GM12891 (cell line): ENCODE measurements at places on chromosomes 13 and 19.
A peak's percentile ranks its signal among the peaks of the same experiment; 100 is the strongest.

GRCh38 chr13:32007494-32007893, 24.1 kb upstream of the FRY start:
- DNase-seq, result no peak

- DNase-seq, result no peak
Observed at GRCh38 chr19:48283908-48284307, 14.0 kb downstream of the ZNF114 start.

GRCh38 chr13:104592127-104592526, 1525.9 kb upstream of the SLC10A2 start:
- no peak for DNase-seq

DNA sequence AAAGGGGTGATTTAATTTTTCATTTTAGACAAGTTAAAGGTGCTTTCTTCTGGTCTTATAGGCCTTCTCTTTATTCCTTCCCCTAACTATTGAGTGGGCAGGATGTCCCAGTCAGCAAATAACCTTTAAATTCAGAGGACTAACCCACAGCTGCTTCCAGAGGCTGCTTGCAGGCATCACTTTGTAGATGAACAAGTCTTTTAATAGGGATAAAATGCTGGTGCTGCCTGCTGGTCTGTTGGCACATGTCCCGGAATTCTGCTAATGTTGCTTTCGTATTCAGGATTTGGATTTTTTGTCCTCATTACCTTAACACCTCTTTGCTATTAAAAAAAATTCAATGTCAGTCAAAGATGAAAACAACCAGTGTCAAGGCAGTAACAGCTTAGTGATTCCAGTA, 132.7 kb upstream of the KL start:
- no peak for DNase-seq

DNA sequence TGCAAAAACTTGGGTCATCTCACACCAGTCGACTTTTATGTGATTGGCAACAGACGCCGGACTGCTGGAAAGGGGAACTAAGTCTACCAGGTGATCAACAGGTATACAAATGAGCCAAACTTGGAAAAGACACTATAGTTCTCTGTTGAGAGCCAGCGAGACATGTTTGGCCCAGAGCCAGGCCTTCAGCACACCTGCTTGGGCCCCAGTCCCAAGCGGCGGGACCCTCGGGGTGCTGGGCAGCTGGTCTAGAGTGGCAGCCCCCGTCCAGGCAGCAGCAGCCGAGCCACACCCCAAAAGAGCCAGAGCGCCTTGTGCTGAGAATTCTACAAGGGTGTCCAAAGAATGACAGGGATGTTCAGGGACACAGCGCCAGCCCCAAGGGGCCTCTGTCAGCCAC, 28.0 kb downstream of the NAXD start:
- no peak for DNase-seq

- DNase-seq, result no peak
Observed at GRCh38 chr13:105602956-105603670, 932.3 kb downstream of the EFNB2 start.

DNA sequence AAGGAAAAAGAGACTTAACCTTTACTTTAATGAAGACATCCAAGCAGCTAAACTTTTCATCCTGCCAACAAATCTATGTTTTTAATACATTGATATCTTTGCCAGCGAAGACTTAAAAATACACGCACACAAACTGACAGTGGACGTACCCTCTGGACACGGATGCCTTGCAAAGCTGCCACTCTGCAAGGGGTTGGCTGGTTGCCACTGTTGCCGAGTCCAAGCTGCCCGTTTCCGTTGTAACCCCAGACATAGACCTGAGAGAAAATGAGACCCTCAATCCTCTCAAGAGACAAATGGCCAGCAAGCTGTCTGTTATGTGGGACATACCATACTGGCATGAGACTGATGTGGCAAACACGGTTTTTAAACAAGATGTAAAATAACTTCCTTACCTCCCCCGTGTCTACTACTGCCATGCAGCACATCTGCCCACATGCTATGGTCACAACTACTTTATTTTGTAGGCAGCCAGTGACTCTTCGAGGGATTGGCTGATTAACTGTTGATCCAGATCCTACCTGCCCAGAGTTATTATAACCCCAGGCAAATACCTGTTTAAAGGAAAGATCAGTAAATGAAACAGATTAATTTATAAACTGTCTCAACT, 21.2 kb downstream of the RCBTB2 start:
- no peak for DNase-seq

GRCh38 chr13:48476215-48476614, 56.7 kb downstream of the RCBTB2 start:
- no peak for DNase-seq

DNA sequence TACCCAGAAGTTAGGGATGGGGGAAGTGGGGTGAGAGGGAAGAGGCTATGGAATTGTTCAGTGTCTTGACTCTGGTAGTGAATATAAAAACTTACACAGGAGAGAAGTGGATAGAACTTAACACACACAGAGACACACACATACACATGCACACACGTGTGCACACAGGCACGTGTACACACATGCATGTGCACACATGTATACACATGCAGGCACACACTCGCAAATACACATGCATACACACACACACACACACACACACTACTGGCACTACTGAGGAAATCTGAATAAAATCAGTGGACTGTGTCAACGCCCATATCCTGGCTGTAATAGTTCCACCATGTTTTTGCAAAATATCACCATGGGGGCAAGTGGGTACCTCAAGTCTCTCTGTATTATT, 107.9 kb downstream of the IRS2 start:
- no peak for DNase-seq

DNA sequence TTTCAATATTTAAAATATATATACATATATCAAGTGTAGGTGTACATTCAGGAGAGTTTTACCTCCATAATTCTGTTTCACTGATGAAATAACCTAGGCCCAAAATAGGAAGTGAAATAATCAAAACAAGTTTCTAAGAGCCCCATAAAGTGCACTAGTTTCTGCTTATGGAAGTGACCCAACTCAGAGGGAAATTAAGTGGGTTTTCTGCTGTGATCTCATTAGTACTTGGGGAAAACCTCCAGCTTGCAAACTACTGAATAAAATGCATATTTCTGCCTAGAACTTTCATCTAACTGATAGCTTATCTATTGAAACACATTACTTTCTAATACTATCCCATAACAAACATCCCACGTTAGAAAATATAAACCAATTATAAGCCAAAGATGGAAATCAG, 45.4 kb upstream of the MIR17HG start:
- DNase-seq, result no peak

DNA sequence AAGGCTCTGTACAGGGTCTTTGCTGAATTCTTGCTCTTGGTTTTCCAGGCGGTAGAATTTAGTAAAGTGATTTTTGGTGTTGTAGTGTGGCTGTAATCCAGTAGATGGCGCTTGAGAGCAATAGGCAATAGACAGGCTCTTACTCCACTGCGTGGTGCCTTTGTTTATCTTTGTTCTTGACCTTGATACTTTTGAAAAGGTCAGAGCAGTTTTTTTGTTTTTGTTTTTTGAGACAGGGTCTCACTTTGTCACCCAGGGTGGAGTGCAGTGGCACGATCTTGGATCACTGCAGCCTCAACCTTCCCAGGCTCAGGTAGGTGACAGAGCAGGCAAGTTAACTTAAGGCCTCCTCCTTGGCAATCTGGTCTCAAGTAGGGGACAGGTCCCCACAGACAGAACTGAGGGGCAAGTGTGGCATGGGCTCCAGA, 12.2 kb upstream of the LILRA5 start:
- peak; percentile 46 for DNase-seq

- DNase-seq, result no peak
Observed at GRCh38 chr19:37867831-37868230, 38.6 kb downstream of the WDR87 start.

DNA sequence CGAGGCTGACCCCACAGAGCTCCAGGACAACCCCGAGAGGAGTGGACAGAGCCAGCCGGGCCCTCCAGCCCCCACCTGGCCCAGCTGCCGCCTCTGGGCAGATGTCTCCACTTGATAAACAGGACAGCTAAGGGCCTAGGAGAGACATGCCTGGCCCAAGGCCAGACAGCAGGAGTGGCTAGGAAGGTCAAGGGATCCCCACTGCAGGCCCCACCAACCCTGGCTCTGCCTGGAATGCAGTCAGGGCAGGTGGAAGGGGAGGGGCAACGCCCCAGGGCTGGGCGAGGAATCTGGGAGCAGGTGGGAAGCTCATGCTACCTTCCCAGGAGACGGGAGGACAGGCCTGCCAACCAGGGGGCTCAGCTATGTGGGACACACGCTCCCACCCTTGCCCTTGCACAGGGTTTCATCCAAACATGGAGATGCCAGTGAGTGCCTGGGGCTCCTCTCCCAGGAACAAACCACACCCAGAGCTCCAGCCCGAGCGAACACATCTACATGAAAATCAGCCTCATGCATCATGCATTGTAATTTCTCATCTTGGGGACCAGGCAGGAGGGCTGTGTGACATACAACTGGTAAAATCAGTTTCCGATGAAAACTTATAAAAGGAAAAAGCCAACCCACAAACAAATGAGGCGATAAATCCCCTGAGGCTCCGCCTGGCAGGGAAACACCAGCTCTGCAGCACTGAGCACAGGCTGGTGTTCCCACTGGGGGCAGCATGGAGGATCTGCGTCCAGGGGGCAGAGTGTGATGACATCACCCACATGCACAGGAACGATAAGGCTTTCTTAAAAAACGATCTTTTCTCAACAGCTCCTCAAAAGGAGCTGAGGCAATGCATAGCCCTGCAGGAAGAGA, 25.0 kb downstream of the SH3GL1 start:
- DNase-seq, result no peak

DNA sequence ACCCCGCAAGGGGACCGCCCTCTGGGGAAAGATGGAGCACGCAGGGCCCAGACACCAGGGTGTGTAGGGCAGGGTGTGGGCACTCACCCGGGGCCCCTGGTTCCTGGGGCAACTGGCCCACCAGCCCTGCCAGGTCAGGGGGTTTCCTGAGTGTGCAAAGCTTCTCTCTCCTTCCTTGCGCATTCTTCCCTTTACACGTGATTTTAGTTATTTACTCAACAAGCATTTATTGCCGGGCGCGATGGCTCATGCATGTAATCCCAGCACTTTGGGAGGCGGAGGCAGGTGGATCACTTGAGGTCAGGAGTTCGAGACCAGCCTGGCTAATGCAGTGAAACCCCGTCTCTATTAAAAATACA, 20.4 kb downstream of the PRR36 start:
- DNase-seq, result no peak

DNA sequence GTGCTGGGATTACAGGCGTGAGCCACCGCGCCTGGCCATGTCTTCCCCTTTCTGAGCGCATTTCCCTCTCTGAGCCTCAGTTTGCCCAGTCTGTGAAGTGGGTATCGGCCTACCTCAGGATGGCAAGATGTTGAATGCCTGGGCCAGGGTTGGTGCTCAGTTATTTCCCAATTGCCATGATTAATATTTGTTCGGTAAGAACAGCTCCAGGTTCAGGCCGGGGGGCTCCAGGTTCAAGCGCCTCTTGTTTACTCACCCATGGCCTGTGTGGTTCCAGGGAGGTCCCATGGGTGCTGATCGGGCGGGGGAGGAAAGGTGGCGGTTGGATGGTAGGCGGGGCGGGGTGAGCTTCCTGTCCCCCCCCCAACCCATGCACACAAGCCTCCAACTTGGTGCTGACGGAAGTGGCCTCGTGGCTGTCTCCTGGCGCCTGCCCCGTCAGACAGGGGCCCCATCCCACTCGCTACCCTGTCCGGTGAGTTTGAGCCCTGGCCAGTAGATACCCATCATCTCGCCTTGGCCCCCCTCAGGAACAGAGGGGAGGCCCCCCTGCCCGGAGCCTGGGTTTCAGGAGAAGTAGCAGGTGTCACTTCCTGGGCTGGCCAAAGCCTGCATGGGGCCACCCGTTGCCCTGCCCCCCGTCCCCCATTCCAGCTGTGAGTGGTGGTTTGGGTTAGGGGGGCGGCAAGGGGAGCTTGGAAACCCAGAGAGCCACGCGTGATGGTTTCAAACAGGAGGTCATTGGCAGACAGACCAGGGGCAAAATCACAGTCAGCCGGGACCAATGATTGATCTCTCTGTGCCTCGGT, at the start of gene FCHO1:
TSS of gene FCHO1 (plus strand) at position 375 of the 809 bp plus-strand sequence. CDS start 3,688 bp downstream, outside the sequence.
- DNase-seq, result peak; percentile 62

GRCh38 chr13:110638814-110639806, 23.8 kb downstream of the NAXD start:
- no peak for DNase-seq

GRCh38 chr19:4415352-4415751, 12.9 kb downstream of the CHAF1A start:
- no peak for DNase-seq

- DNase-seq, result no peak
Observed at GRCh38 chr19:1356508-1356865, 27.2 kb upstream of the NDUFS7 start.

GRCh38 chr19:4267101-4267900, 11.8 kb upstream of the SHD start:
- DNase-seq, result no peak

GRCh38 chr19:41500443-41500842, 57.5 kb downstream of the ERICH4 start:
- no peak for DNase-seq

GRCh38 chr19:29259153-29259552, 46.2 kb upstream of the UQCRFS1 start:
- DNase-seq, result no peak

- peak; percentile 66 for DNase-seq
Observed at GRCh38 chr19:35596366-35596999, 10.5 kb downstream of the PMIS2 start.

DNA sequence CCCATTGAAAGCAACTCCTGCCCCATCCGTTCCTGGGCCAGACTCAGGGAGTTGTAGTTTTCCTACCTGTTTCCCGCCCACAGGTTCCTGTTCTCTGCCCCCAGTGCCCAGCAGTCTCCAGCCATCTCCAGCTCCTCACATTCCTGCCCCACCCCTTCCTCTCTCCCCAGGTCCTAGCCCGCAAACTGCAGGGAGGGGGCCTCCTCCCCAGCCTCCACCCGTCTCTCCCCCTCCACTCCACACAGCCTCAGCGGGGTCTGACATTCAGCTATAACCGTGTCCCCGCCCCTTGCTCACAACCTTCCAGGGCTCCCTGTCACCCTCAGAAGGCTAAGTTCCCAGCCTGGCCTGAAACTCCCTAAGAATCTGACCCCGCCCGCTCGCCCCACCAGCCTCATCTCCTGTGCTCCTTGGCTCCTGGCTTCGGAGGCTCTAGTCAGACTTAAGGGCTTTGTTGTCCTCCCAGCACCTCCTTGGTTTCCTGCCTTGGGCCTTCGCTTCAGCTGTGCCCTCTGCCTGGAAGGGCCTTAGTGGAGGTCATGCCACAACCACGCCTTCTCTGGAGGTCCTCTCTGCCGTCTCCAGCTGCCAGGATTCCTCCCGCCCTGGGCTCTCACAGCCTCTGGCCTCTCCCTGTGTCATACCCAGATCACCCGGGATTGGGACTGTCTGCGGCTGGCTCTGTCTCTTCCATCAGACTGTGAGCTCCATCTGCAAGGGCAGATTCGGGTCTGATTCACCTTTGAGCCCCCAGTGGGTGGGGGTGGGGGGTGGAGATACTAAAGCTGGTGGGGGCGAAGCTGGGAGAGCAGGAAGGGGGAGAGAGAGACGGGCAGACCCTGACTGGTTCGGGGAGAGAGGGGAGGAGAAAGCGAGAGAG, 5.1 kb upstream of the SPACA6 start:
- no peak for DNase-seq

DNA sequence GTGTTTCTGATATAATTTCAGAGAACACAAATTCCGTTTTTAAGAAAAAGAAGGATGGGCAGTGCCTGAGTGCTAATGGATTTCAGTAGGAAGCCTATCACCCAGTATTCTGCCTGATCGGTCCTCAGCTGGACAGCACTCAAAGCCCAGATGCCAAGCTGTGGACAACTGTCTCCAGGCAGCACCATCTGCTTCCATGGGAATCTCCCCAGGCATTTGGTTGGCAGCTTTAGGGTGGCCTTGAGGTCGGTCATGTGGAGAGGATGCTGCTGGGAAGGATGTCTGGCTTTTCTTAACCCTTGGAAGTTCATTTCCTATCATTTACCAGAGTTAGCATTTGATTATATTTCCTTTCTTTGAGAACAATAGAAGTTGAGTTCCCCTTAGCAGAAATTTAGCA, 311.7 kb downstream of the TBC1D4 start:
- DNase-seq, result no peak
